ENCODE measurements at places on chromosomes 2 and 18.

- DNase-seq = no peak
Measured at GRCh38 chr2:19299032-19299431, 59.4 kb downstream of the OSR1 start.

GRCh38 chr2:28591711-28592335, 96.0 kb downstream of the PLB1 start:
- DNase-seq = no peak

GRCh38 chr18:76524477-76524876, 29.4 kb upstream of the ZNF516 start:
- no peak for DNase-seq

- no peak for DNase-seq
Measured at GRCh38 chr2:34069604-34070003, 470.5 kb upstream of the FAM98A start.

DNA sequence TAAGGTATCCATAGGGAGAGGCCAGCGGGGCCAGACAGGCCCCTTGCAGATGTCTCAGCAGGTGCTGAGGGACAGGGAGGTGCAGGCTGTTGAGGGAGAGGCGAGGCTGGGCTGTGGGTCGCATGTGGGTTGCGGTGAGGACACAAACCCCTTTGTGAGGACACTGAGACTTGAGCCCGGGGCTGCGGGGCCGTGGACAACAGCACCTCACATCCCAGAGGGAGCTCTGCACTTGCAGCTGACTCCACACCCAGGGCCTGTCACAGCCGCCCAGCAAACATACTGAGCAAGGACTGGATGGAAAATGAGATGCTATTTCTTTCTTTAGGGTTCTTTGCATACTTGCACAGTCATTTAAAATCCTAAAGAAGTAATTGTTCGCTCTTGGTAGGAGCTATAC, 95.3 kb upstream of the NFATC1 start:
- no peak for DNase-seq

DNA sequence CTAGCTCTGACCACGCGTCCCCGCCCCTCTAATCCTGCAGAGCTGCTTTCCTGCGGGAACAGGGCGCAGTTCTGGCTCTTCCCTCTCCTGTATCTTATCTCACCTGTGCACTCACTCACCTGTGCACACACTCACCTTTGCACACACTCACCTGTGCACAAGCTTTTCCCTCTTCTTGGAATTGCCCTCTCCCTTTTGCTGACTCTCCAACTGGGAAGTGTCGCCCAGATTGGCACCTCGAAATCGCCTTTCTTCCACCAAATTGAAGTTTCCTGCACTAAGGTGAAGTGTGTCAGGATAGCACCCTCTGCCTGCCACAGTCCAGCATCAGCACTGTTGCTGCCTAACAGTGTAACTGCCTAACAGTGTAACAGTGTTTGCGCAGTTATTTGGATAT, 566 bp upstream of the CMPK2 start:
- DNase-seq = peak; percentile 50

GRCh38 chr2:23587341-23587880, 202.4 kb downstream of the KLHL29 start:
- no peak for DNase-seq

- DNase-seq = no peak
Measured at GRCh38 chr2:232535761-232536530, 3.5 kb upstream of the CHRNG start.

GRCh38 chr2:197128897-197129296, 181.7 kb downstream of the ANKRD44 start:
- no peak for DNase-seq

DNA sequence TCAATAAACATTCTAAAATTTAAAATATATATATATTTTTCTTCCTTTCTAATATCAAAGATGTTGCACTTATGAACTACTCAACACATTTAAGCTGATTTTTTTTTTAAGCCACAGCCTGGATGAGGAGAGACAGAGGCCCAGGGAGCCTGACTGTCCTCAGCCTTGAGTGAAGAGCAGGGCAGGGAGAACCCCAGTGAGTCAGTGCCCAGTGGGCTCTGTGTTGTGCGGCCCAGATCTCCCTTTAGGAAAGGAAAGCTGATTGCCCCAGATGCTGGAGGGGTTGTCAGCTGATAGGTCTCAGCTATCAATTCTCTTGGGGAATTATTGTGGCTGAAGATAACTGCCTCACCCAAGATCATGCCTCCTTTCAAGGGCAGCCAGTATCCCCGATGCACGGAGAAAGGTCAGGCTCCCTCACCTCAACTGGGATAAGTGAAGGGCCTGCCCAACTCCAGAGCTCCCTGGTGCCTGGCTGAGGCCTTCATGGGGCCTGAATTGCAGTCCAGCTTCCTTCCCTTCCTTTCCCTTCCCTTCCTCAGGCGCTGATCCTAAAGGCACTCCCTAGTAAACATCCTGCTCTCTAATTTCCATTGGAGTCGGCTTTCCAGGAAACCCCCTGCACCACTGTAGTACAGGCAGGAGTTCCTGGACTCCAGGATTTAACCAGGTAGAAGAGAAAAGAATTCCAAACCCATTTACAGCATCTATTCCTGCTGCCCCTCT, 106.9 kb upstream of the ATL2 start:
- DNase-seq = no peak

DNA sequence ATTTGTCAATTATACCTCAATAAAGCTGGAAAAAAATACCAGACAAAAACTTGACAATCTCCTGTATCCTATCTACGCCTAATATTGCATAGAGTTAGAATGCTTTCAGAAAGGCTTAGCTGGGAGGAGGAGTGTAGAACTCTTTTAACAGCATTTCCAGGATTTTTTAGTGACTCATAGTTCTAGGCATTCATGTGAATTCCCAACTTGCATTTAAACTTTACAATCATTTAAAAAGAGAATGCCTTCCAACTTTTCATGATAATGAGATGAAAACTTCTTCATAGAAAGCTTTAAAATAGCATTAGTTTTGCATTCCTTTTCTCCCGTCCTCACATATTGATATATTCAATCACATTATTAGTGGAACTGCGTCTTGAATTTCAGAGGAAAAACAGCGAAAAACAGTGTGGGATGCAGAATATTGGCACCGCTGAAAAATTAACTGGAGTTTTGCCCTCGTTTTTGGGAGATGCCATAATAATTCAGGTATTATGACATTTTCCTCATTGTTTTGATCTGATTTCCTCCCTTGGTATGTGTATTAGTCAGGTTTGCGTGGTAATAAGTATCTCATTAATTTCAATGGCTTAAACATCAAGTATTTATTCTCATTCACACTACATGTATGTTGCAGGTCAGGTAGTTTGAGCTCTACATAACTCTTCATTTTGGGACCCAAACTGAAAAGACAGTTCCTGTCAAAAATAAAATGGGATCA, 293.2 kb upstream of the FIGN start:
- DNase-seq = peak; percentile 13

GRCh38 chr18:13236411-13236810, 17.9 kb downstream of the LDLRAD4 start:
- no peak for DNase-seq

DNA sequence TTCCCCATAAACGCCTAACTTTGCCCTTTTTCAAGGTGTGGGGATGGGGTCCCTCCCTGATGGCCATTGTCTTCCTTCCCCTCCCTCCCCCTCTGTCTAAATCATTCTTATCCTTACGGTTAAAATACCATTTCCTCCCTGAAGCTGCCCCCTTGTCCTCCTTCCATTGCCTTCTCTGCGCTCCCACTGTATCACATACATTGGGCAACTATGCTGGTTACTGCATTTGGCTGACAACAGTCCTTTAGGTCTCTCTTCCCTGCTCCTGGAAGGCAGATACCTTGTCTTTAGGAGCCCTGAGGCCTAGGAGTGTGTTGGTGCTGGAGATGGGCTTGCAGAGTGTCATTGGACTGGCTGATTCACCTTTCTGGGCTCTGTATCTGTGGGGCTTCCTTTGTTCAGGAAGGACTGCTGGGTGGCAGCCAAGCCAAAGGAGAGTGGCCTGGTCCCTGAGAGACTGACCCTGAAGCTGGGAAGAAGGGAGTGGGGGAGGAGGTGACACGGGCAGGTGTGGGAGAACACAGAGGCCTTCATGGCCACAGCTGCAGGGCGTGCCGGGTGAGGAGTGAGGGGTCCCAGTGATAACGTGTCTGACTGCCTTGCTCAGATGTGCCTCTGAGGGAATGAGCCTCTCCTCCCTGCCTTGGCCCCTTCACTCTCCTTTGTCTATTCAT, 2.2 kb downstream of the WNT6 start:
- DNase-seq = no peak

GRCh38 chr2:241802421-241803318, 6.3 kb upstream of the NEU4 start:
- no peak for DNase-seq

DNA sequence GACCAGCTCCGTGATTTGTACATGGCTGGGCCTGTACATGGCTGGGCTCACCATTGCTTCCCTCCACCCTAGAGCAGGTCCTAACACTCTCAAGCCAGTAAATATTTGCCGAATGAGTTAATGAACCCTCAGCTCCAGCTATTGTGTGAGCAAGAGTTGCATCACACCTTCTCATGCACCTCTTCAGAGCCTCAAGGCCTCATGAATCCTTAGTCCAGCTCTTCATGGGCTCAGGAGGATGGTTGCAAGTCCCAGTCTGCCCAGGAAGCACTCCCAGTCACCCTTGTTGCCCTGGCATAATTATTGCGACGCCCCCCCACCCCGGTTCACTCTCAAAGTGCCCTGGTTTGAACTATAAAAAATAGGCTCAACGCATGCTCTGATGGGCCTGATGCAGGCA, 30.1 kb upstream of the GNAL start:
- DNase-seq = no peak

GRCh38 chr2:109372614-109373013, 241.2 kb downstream of the SEPTIN10 start:
- no peak for DNase-seq

GRCh38 chr18:4276953-4277585, 178.0 kb downstream of the DLGAP1 start:
- DNase-seq = no peak

GRCh38 chr2:69995511-69995910, 34.1 kb upstream of the ASPRV1 start:
- DNase-seq = no peak

- no peak for DNase-seq
Measured at GRCh38 chr18:42950732-42951131, 164.8 kb downstream of the RIT2 start.

DNA sequence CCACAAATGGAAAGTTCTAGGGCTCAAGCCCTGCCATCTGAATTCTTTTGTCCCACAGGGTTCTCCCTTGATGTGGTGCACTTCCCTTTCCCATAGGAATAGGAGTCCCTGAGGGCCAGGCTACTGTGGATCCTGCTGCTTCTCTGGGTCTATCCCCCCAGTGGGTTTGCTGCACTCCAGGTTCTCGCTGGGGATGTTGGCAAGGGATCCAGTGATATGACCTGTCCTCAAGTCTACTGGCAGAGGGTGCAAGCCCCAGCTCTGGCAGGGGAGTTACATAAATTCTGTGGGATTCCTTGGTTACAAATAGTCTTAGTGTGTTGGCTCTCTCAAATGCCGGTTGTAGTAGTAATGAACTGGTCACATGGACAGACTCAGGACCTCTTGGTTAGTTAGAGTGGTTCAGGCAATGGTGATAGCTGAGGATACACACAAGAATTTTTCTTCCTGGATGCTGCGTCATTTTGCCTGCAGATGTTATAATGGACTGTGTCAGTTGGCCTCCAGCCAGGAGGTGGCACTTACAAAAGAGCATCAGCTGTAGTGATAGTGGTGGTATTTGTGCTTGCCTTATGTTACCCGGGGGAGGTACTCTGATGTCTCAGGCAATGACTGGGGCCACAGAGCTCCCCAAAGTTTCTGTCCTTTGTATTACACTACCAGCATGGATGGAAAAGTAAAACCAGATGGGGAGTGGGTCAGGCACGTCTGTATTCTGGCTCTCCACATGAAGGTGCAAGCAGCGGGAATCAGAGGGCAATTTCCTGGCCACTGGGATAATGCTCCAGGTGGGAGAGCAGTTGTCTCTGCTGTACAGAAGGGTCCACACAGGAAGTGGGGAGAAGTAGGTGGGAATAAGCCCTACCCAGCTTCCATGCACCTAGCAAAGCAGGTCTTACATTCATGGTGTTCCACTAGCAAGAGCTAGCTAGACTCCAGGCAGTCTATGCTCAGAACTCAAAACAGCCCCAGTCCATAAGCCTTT, 267.9 kb downstream of the SOX11 start:
- no peak for DNase-seq

DNA sequence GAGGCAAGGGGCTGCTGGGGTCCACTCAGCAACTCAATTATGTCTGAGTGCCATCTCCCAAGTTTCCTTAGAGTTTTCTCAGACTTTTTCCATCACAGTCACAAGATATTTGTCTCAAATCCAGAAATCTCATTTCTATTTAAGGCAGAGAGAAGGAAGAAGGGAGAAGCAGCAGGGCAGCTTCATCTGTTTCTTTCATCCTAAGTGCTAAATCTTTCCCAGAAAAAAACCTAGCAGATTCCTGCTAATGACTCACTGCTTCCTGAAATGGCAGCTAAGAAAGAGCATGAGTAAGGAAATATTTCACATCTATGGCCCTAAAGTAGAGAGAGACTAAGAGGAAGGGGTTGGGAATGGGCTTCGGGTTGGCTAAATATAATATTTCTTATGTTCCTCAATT, 88.0 kb downstream of the KYNU start:
- no peak for DNase-seq

GRCh38 chr18:9643549-9643948, 29.2 kb upstream of the PPP4R1 start:
- DNase-seq = peak; percentile 96

DNA sequence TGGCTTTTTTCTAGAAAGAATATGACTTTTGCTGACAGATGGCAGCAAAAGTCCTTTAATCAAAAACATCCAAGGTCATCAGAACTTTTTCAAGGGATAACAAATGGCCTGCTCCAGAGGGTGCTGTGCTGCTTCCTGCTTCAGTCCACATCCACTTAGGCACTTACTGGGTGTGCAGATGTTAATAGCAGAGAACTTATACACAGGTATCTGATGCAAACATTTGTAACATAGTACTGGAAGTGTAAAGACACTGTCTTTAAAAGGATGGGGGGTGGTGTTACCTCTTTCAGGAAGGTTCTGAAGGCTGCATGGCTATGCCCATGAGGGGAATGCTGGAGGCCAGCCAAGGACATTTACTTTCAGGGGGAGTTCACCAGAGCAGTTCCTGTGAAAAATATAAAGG, 5.5 kb downstream of the HOXD8 start:
- DNase-seq = no peak

- no peak for DNase-seq
Measured at GRCh38 chr2:187390891-187391290, 57.2 kb downstream of the CALCRL start.

GRCh38 chr18:24408496-24408895, 10.9 kb upstream of the OSBPL1A start:
- DNase-seq = no peak

- no peak for DNase-seq
Measured at GRCh38 chr2:67503066-67503795, 106.1 kb downstream of the ETAA1 start.

GRCh38 chr2:157420771-157421323, 23.0 kb downstream of the CYTIP start:
- DNase-seq = no peak

- no peak for DNase-seq
Measured at GRCh38 chr2:52710810-52711618, 1056.6 kb upstream of the CHAC2 start.

DNA sequence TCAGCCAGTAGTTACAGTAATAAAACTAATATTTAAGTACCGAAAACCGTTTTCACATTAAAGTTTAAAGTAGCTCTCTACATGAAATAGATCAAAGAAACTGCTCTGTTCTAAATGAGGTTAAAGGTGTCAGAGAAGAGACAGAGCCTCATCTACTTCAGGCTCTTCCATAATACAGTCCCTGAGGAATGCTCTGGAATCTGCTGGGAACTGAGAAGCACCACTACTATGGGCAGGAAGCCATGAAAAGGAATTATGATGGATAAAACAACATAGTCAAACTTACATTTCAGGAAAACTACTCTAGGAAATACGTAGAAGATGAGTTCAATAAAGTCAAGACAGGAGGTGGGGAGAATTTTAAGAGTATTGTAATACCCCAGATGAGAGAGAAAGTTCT, 60.0 kb downstream of the ROCK1 start:
- DNase-seq = no peak
